ENCODE measurements at places on chromosomes 5 and 9.

GRCh38 chr9:93656426-93657239 lies 80.2 kb downstream of the PHF2 start:
- DNase-seq, result no peak

DNA sequence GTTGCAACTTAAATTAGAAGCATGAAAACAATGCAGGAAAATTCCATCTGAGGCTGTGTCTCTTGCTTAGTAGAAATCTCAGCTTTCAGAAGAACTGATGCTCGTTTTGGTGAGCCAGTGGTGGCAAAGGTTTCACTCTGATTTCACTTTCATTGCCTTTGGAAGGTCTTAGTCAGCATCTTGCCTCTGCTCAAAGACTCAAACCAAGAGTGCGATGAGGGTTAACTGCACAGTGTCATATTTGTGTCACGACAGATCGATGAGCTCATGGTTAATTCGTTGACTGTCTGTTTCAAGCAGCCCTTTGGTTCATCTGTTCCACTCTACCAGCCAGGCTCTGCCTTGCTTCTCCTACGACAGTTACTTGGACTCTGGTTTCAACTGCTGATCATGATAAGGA lies 331.3 kb upstream of the KIF2A start:
- DNase-seq, result no peak

DNA sequence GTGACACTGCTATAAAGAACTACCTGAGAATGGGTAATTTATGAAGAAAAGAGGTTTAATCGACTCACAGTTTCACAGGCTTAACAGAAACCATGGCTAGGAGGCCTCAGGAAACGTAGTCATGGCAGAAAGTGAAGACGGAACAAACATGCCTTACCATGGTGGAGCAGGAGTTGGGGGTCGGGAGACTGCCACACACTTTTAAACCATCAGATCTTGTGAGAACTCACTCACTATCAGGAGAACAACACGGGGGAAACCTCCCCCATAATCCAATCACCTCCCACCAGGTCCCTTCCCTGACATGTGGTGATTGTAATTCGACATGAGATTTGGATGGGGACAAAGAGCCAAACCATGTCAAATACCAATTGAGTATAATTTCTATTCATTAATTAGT lies 2392.6 kb upstream of the C9orf72 start:
- no peak for DNase-seq

GRCh38 chr9:7315746-7316145 lies 483.8 kb downstream of the DMAC1 start:
- no peak for DNase-seq

DNA sequence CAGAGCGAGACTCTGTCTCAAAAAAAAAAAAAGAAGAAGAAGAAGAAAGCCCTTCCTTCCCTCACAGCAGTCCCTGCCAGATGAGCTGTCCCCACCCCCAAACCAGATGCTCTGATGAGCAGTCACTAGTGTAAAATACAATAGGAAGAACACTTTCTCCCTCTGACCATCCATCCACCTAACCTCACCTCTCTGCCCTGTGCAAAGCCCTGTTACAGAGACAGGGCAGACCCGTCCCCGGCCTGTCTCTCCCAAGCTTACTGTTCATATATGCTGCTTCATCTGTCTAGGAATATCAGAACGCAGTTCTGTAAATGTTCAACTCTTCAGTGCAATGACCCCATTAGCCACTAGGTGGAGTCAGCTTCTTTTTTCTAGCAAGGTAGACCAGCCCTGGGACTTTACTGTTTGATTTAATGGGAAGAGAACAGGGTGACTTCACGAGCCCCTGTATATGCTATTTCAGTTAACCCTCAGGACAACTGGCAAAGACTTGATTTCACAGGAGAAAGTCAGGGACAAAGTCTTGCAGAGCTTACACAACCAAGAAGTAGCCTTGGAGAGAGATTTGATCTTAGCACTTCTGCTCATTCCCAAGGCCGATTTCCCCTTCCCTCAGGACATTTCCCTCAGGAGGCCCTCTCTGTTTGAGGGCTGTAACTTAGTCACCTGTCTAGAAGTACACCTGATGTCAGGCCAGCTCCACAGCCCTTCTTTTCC lies 14.9 kb upstream of the FGFR4 start:
- DNase-seq, result peak; percentile 82

GRCh38 chr5:116370149-116370548 lies 204.5 kb downstream of the SEMA6A start:
- DNase-seq, result peak; percentile 17
